GM12892 (cell line): ENCODE measurements at places on chromosomes 6 and 20.

DNA sequence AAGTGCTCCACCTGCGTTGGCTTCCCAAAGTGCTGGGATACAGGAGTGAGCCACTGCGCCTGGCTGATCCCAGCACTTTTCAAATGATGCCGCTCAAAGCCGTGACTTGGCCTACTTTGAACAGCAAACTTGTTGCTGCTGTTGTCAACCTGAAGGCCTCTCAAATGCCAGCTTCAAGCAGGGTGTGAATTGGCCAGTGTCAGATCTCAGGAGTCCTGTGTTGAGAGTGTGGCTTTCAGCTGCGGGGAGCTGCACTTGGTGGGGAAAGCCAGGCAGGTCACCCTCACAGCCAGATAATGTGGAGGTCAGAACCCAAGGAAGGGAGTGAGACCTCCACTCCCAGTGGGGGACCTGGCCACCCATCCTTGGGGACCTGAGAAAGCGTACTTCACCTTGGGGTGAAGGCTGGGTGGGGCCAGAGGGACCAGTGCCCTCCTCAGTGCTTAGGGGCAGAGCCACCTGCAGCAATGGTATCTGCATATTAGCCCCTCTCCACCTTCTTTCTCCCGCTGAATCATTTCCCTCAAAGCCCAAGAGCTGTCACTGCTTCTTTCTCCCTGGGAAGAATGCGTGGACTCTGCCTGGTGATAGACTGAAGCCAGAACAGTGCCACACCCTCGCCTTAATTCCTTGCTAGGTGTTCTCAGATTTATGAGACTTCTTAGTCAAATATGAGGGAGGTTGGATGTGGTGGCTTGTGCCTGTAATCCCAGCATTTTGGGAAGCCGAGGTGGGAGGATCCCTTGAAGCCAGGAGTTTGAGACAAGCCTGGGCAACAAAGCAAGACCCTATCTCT is 19.1 kb upstream of the PANK2 start:
- DNase-seq, result no peak

GRCh38 chr6:77292564-77293546 is 170.4 kb downstream of the HTR1B start:
- no peak for DNase-seq

GRCh38 chr6:142671791-142672190 is 273.2 kb downstream of the HIVEP2 start:
- no peak for DNase-seq

GRCh38 chr6:111950661-111951496 is 77.6 kb upstream of the FYN start:
- no peak for DNase-seq

DNA sequence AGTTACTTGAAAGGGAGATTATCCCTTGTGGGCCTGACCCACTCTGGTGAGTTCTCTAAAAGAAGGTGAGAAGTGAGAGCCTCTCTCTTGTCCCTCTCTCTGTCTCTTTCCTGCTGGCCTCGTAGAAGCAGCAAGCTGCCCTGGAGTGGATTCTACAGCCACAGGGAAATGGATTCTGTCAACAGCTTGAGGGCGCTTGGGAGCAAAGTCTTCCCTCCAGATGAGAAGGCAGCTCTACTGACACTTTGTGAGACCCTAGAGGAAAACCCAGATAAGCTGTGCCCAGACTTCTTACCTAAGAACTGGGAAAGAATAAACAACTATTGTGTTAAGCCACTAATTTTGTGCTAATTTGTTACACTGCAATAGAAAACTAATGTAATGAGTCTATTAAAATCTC is 39.9 kb downstream of the ANKRD60 start:
- no peak for DNase-seq

- no peak for DNase-seq
These were observed 140.7 kb downstream of the RNASET2 start for GRCh38 chr6:166815629-166816028.

GRCh38 chr6:150334790-150335783 is 33.7 kb upstream of the IYD start:
- DNase-seq, result peak; percentile 15

DNA sequence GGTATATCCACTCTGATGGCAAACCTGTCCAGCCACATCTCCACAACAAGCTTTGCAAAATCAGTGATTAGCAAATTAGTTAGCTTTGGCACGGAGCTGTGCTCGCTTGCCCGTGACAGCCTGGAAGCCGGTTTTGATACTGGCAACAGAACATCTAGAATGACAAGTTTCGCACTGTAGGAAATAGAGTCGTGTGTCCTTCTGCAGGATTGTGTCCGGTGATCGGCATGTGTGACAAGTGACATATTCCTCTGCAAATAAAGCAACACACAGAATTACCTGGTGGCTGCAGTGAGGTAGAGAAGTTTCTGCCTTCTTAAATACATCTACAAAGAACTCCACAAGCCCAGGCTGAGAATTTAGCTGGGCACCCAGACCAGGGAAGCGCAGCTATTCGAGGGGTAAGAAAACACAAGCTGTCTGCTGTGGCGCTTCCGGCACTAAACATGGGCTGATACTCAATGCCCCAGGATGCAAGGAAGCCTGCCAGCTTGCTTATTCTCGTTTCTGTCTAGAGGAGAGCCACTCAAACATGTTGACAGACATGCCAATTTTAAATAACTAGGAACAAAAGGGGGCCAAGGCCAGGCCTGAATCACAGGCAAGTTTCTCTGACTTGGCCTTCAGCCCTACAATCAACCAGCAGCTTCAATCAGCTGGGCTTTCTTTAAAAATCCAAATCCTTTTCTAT is 22.2 kb downstream of the EIF2S2 start:
- no peak for DNase-seq

- no peak for DNase-seq
These were observed 117.0 kb upstream of the KCNG1 start for GRCh38 chr20:51139891-51140290.

DNA sequence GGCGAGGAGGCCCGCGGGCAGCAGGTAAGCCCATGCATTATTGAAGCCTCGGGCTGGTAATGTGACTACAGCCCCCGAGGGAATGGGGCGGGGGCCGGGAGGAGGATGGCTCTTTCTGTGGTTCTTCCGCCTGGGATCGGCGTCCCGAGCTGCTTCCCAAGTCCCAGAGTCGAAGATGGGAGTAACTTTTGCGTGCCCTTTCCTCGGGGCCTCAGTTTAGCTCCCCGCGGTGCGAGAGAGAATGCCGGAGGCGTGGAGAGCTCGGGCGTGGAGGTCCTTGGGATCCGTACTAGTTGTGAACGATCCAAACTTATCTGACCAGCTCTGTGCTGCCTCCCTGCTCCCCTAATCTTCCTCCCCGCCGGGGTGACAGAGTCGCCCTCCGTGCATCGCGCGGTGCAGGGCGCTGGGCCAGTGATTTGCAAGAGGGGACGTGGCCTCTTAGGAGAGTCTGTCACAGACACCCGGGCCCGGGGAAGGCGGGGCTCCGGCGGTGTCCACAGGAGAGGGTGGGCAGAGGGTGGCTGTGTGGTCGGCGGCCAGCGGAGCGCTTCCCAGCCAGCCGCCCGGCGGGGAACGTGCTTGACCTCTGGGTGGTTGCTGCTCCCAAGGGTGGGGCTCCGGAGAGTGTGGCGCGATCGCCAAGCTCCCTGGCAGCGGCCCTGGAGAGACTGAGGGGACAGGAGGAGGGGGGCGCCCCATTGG is 815 bp downstream of the UTRN start:
- DNase-seq, result peak; percentile 27

DNA sequence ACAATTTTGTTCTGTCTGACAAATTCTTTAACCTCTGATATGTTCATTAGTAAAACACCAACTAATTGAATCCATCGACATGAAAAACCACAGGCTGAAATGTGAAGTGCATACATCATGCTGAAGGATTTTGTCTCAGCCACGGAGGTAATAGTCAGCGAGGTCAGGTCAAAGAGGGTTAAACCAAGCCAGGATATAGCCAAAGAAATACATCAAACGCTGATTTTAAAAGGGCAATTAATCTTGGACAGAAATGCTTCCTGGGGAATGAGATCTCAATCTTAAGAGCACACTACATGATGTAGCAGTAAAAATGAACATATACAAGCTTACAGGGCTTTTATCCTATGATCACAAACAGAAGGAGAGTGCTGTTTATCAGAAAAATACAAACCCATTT is 106.7 kb downstream of the PRDM1 start:
- DNase-seq, result no peak

GRCh38 chr20:3222635-3223600 is 13.6 kb downstream of the ITPA start:
- DNase-seq, result no peak

DNA sequence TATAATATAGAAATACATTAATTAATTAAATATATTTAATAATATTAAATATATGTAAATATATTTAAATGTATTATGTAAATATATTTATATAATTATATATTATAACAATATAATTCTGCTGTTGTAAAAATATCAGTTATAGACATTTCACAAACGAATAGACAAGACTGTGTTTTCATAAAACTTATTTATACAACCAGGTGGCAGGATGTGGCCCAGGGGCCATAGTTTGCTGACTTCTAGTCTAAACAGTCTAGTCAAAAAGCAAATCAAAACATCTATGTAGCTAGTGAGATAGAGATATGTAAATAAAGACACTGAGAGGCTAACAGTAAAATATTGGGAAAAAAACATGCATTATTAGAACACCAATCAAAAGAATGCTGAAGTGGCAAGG is 136.4 kb downstream of the TBXT start:
- DNase-seq, result no peak

- DNase-seq, result no peak
These were observed 34.5 kb downstream of the SHLD1 start for GRCh38 chr20:5784735-5785134.

- DNase-seq, result no peak
These were observed 5.6 kb upstream of the MBOAT1 start for GRCh38 chr6:20217891-20218290.

DNA sequence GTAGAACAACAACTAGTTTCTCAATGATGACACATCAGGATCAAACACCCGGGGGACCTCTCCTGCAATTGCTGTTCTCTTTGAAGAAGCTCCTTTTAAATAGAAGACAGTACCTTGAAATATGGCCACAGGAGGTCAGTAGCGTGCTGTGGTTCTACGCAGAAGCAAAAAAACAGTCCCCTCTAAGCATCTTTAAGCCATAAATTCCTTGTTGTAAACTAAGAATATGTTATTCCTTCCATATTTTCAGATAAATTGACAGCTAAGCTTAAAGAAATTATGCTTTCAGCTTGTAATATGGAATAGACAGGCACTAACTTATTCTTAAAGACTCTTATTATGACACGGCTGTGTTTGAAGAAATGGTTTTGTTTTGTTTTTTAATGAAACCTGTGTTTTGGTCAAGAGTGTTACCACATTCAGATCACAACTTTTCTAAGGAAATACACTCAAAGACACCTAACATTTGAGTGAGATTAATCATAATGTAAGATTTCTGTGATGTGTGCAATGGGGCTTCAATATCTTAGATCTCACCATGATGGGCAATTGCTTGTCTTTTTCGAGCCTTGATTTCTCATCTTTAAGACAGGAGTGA is 49.7 kb upstream of the IL20RA start:
- DNase-seq, result no peak

GRCh38 chr6:149840345-149841075 is 23.6 kb downstream of the LRP11 start:
- DNase-seq, result peak; percentile 37

DNA sequence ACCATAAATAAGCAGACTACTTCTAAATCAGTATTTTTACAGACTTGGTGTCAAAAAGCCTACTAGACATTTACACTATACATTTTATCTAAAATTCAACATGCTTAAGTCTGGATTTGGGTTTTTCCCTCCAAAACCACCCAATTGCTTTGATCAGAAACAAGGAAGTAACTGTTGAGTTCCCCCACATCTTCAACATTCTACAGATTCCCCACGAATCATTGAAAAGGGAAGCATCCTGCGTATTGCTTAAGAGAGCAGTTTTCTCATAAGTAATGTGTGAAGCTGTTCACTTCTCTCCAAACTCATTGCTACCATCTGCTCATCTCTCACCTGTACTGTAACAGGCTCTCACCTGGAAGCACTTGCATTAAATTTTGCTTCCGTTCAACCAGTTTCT is 36.4 kb upstream of the RNF144B start:
- DNase-seq, result no peak

GRCh38 chr6:113574147-113574546 is 283.0 kb upstream of the MARCKS start:
- no peak for DNase-seq

GRCh38 chr6:128515550-128516513 is 4.6 kb downstream of the PTPRK start:
- no peak for DNase-seq

DNA sequence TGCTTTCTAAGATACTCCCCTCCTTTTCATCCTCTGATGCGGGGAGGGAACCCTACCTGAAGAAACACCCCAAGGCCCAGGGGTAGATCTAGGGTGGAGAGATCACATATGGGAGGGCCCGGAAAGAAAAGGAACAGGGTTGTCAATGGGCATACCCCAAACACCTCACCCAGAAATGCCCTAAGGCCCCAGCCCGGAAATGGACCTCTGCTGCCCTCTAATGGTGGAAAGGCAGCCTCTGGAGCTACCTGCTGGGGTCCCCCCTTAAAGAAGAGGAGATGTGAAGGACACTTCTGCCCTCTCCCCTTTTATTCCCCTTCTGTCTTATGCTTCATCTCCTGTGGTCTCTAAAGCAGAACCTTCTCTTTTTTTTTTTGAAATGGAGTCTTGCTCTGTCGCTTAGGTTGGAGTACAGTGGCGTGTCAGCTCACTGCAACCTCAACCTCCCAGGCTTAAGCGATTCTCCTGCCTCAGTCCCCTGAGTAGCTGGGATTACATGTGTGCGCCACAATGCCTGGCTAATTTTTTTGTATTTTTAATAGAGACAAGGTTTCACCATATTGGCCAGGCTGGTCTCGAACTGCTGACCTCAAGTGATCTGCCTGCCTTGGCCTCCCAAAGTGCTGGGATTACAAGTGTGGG is 458 bp upstream of the ARMC12 start:
- peak; percentile 71 for DNase-seq

- no peak for DNase-seq
These were observed 20.5 kb downstream of the LAMA5 start for GRCh38 chr20:62346398-62347150.

DNA sequence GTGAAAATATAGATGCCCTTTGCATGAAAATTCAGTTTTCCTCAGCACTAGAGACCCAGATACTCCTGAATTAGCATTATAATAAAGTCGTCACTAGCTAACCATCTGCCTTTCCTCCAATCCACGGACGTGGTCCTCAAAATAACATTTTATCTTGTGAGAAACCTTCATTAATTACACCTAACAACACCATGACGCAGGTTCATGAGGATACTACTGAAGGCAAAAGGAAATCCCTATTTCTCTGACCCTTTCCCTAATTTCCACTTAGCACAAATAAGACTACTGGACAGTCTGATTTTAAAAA is 1.3 kb upstream of the PNISR start:
- DNase-seq, result no peak

DNA sequence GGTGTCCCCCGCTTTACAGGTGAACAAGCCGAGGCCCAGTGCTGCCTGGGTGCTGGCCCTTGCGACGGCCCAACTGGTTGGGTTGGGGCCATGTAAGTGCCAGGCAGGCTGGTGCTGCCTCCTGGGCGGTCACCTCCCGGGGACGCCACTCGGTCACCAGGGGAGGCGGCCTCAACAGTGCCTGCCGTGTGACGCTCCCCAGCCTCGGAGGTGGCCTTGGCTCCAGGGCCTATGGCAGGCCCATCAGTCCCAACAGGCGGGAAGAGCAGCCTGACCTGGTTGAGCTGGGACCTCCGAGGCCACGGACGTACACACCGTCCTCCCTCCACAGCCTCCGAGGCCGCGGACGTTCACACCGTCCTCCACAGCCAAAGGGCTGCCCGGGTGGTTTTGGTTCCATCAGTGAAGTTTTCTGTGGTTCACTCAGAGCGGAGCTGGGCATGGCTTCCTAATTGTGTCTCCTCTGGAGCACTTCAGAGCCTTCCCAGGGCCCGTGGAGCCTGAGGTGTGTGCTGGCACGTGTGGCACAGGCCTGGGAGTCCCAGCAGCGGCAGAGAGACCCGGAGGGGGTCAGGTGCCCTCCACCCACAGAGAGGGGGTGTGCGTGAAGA is 19.3 kb upstream of the SLCO4A1 start:
- no peak for DNase-seq
